Fibroblast of villous mesenchyme (primary cell): ENCODE measurements at places on chromosomes 2 and 18. TPM values are rescaled to one million over a fixed set of nuclear protein-coding genes. Genes with fewer than 3 reads are reported as not detected.

C18orf54 gene
- total RNA-seq, result 1.9 and 6.0 TPM in 2 replicates

DUSP19 gene
- 1.6 and 5.6 TPM in 2 replicates for total RNA-seq

HOXD11 gene
- 26.4 and 42.3 TPM in 2 replicates for total RNA-seq

CD207 gene
- not detected in 2 replicates for total RNA-seq

UNC80 gene
- total RNA-seq, result not detected in 2 replicates

SCN9A gene
- 43.5 and 72.1 TPM in 2 replicates for total RNA-seq

SERPINB11 gene
- not detected in 2 replicates for total RNA-seq

TSHZ1 gene
- total RNA-seq, result 11.9 and 13.4 TPM in 2 replicates

STON1 gene
- total RNA-seq, result 15.5 and 25.0 TPM in 2 replicates

RASGRP3 gene
- 4.2 and 12.1 TPM in 2 replicates for total RNA-seq

GALNT3 gene
- 1.3 and 4.3 TPM in 2 replicates for total RNA-seq

SKA1 gene
- 9.0 and 13.4 TPM in 2 replicates for total RNA-seq

COL4A4 gene
- total RNA-seq, result under 0.01 and 0.43 TPM in 2 replicates

EVA1A gene
- 44.9 and 48.3 TPM in 2 replicates for total RNA-seq

ABCB11 gene
- under 0.01 TPM in 1 of 2 replicates, not detected in the other for total RNA-seq

DTNA gene
- 6.8 and 18.1 TPM in 2 replicates for total RNA-seq

GPR35 gene
- total RNA-seq, result 0.32 and 0.43 TPM in 2 replicates

VWC2L gene
- under 0.01 TPM in 1 of 2 replicates, not detected in the other for total RNA-seq

DNAJC5G gene
- total RNA-seq, result not detected in 2 replicates

SPC25 gene
- total RNA-seq, result 2.9 and 7.3 TPM in 2 replicates

ZDBF2 gene
- total RNA-seq, result 11.6 and 17.3 TPM in 2 replicates

NT5C1B gene
- not detected in 2 replicates for total RNA-seq

C1QL2 gene
- total RNA-seq, result not detected in 2 replicates

DLX2 gene
- total RNA-seq, result under 0.01 TPM in 2 replicates

MRO gene
- total RNA-seq, result under 0.01 TPM in 1 of 2 replicates, not detected in the other

CPLX4 gene
- under 0.01 TPM in 1 of 2 replicates, not detected in the other for total RNA-seq

PRSS56 gene
- not detected in 2 replicates for total RNA-seq

SF3B6 gene
- total RNA-seq, result 112 and 146 TPM in 2 replicates

TBR1 gene
- total RNA-seq, result under 0.01 TPM in 1 of 2 replicates, not detected in the other

E2F6 gene
- total RNA-seq, result 11.3 and 13.4 TPM in 2 replicates

GLI2 gene
- 22.5 and 28.3 TPM in 2 replicates for total RNA-seq

MC2R gene
- total RNA-seq, result not detected in 2 replicates

IAH1 gene
- total RNA-seq, result 66.9 and 70.9 TPM in 2 replicates

HOXD10 gene
- 39.9 and 58.7 TPM in 2 replicates for total RNA-seq

CCL20 gene
- 0.43 TPM in 1 of 2 replicates, not detected in the other for total RNA-seq

NPHP1 gene
- total RNA-seq, result 4.3 and 4.8 TPM in 2 replicates

ASB18 gene
- not detected in 2 replicates for total RNA-seq

SCYGR7 gene
- not detected in 2 replicates for total RNA-seq

SIGLEC15 gene
- total RNA-seq, result 0.43 and 0.97 TPM in 2 replicates

RAB6C gene
- total RNA-seq, result under 0.01 TPM in 1 of 2 replicates, not detected in the other

BAZ2B gene
- 49.9 and 63.5 TPM in 2 replicates for total RNA-seq

ANO7 gene
- 0.43 and 0.64 TPM in 2 replicates for total RNA-seq

TCF4 gene
- total RNA-seq, result 81.5 and 84.6 TPM in 2 replicates

MARCO gene
- total RNA-seq, result not detected in 2 replicates
